Right renal cortex interstitium (tissue), 3 donors: ENCODE measurements at places on chromosomes 7 and 10. TPM values are rescaled to one million over a fixed set of nuclear protein-coding genes. Genes with fewer than 3 reads are reported as not detected.

DNA sequence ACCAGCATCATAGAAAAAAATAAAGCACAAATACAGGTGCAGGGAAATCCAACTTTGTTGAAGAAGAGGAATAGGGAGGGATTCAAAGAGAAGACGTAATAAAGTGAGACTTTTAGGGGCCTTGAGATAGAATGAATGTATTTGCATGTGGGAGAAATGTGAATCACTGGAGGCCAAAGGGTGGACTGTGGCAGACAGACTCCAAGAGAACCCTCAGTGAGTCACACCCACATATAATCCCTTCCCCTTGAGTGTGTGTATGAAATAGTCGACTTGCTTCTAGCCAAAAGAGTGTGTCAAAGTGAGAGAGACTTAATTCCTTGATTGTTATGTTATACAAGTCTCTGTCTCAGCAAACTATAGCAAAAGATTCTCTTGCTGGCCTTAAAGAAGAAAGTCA lies 101.3 kb upstream of the GHITM start:
- no peak for DNase-seq

DNA sequence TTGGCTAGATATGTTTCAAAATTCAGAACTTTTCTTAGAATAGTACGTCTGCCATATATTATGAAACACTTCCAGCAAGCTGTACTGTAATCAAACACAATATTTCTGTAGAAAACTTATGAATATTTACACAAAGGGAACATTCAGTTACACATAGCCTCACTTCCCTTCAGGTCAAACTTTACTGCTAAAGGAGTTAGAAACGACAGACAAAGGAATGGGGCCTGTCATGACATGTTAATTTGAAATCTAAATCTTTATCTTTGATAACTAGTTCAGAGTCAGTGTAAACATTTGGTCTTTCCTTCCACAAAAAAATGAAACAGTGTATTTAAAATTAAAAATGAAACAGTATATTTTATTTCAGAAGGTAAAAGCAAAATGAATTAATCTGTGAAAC lies 1.0 kb upstream of the CROT start:
- DNase-seq, result no peak

- no peak for DNase-seq
Observed at GRCh38 chr7:43522406-43523156, 60.3 kb upstream of the STK17A start.

DNA sequence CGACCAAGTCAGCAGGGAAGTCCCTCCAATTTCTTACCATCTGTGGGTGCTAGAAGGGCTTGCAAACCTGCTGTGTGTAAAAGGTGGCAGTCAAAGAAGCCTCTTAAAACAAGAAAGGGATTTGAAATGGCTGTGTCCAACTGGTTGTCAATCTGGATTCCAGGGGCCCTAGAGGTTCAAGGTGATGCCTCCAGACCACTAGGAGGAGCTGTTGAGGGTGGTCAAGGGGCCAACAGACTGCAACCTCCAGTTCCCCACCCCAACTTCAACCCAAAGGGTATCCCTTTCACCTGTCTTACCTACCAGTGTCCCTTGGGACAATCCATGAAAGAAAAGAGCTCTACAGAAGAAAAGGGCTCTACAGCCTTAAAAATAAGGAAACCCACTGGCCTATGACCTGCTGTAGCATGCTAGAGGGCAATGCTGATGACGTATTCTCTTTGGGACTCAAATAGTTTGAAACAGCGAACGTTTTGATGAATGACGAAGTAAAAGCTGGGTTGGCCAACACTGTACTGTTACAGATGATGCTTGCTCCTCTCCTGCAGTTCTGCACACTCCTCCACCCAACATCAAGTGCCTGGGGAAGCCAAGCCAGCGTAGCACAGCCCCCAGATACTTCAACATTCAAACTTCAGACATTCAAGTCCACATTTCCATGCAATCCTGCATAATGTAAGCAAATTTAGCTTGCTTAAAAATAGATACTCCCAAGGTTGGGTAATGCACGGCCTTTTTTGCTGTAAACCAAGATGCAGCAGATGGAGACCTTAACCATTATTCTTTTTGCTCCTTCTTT lies 45.9 kb upstream of the WDR11 start:
- DNase-seq, result no peak

GRCh38 chr7:26334166-26334859 lies 42.7 kb downstream of the SNX10 start:
- DNase-seq, result no peak

DNA sequence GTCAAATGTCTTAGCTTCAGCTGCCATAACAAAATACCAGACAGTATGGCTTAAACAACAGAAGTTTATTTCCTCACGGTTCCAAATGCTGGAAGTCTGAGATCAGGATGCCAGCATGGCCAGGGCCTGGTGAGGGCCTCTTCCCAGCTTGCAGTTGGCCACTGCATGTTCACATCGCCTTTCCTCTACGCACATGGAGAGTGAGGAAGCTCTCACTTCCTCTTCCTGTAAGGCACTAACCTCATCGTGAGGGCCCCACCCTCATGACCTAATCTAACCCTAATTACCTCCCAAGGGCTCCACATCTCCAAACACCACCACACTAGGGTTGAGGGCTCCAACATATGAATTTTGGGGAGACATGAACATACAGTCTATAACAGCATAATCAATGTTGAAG lies 14.4 kb downstream of the ZNF33B start:
- no peak for DNase-seq

DNA sequence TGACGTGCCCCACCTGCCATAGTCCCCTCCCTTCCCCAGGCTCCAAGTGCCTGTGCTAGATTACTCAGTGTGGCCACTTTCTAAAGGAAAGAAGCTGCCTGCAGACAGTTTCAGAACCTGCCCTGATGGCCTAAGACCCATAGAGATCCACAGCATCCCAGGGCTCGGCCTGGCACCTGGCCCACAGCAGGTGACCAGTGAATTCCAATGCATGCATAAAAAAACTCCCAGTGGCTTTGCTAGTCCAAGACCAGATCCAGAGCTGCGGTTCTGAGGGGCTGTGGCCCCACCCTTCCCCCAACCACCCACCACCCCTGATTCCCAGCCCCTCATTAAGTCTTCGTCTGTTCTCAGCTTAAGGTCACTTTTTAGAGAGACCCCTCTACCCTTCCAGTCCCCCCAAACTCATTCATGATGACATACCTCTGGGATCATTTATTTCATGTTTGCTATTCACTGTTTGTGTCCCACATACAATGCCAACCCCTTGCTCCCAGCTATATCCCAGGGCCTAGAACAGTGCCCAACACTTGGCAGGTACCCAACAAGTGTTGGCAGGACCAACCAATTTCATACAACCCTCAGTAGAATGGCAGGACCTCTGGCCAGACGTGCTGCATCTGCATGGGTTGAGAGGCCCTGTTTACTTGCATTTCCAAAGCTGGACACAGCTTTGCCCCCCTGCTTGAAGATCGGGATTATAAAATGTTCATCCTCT lies 118.1 kb downstream of the RGS10 start:
- no peak for DNase-seq

DNA sequence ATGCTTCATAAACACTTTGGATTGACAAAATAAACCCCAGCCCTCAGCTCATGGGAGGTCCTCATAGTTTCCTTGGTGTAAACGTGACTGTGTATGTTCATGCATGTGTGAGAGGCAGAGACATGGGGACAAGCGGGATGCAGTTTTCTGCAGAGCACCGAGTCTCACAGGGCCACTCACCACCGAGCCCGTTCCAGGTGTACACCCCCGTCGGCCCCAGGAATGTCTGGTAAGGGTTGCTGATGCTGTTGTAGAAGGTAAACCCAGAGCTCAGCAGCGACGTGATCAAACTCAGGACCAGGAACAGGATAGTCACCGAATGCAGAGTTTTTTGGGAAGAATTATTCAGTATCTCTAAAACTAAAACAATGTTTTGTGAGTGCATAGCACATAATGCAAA lies 9.2 kb downstream of the CLRN3 start:
- DNase-seq, result no peak

DNA sequence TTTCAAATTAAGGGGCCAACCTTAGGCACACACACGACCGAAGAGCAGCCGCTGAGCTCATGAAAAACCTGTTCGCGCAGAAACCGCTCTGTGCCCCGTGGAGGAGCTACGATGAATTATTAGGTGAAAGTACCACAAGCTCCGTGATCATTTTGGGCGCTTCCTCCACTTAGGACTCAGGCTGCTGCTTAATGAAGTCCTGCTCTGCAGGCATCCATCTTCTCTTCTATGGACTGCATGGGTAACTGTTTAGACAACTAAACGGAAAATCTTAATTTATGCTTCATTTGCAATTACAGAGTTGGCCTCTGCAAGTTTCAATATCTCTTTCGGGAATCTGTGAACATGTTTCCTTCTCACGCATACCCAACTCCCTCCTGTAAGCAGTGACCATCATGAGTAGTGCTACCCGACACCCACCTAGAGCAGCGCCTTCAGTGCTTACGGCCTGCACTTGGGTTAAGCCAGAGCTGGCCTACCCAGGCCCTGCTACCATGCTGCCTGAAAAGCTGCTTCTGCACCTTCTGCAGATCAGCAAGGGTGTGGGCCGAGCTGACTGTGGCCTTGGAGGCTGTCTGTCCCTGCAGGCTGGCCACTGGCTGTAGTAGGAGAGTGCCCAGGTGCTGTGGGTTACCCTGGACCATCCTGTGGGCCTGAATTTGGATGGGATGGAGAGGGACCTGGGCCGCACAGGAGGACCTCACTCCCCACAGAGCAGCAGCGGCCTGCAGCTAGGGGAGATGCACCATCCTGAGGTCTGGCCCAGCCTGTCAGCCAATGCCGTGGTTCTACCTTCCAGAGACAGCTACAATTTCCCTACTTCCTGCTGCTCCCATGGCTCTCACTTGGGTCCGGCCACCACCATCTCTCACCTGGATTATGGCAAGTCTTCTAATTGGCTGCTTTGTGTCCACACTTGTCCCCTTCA lies 36.0 kb downstream of the GNA12 start:
- no peak for DNase-seq

GDF2 gene
- polyA plus RNA-seq, result not detected

KIF11 gene
- polyA plus RNA-seq, result 36.9 TPM

DNA sequence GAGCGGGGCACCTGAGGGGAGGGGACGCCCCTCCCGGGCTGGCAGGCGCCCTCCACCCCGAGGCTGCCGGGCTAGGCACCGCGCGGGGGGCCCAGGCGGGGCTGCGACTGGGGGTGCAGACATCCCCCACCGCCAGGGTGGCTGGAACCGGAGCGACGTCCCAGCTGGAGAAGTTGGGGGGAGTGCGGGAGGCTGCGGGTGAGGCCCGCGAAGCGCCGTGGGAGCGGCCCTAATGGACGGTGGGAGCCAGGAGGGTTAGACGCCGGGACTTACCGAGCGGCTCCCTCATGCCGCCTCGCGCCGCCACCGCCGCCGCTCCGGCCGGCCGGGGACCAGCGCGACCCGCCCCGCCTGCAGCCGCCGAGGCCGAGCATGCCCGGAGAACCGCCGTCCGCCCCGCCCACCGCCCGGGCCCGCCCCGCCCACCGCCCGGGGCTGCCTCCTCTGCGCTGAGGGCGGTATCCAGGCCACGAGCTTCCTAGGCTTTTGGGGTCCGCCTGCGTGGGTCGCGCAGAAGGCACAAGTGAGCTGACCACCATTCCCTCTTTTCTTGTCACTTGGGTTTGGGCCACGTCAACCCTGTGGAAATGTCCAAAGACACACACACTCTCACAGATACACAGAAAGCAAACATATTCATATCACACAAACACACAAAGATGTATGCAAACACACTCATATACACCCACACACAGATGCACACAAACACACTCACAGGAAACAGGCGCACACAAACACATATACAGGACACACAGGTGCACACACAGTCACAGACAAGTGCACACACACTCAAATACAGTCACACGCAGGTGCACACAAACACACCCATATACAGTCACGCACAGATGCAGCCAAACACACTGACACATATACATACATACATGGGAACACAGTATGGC lies at the start of gene JCAD:
Gene JCAD, minus strand, starts transcription at position 378 of the 899 bp plus-strand sequence. CDS start 11,774 bp downstream, outside the sequence.
- no peak for DNase-seq

FBXL15 gene
- polyA plus RNA-seq, result 5.9 TPM

DNA sequence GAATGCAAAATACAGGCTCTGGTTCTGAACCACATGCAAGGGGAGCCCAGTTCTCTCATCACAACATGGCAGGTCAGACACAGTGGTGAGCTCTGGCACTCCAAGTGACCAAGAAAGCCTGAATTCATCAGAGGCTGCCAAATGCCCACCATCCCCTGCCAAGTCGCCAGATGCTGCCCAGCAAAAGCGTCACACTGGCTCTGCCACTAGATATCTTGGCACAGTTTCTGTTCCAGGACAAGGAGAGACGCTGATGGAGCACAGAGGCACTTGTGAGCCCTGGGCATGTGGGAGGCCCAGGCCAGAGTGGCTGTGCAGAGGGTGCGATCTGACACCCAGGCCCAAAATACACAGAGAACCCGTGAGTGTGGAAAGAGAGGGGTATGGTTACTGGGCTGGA lies 57.8 kb downstream of the GAD2 start:
- DNase-seq, result no peak

AHR gene
- 42.7 TPM for polyA plus RNA-seq

DNA sequence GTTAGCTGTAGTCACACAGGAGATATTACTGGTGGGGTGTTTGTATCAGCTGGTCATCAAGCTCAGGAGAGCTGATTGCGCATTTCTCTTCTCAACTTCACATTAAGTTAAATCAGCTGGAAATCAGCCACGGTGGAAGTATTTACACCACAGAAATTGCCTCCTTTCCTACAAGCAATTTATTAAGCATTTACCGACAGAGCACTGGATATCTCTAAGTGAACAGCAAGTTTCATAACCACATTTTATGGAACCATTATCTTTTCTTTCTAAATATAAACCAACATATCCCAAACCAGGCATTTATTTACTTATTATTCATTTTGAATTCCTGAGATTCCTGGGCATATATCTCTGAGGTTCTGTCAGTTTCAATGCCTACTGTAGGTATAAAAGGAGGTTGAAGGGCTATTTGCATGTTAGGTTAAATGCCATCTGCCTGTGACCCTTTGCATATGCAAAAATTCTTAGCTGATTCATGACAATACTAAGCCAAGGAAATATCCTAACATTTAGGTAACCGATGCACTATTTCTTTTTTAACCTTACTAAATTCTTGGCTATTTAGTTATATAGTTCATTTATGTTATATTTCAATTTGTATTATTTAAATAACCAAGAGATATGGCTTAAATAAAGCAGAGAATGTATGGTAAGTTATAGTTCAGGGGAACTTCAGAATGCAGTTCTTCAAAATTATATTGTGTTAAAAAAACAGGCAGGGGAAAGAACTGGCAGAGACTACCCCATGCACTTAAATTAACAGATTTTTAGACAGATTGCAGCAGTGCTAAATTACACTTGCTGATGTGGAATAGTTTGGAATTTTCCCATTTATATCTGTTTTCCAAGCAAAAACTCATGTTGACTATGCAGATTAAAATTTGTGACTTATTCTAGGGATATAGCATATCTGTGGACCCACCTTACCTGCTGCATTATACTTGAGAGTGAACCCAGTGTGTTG lies 56.8 kb downstream of the DYNC1I1 start:
- no peak for DNase-seq
